ENCODE measurements at places on chromosomes 13 and 19.

DNA sequence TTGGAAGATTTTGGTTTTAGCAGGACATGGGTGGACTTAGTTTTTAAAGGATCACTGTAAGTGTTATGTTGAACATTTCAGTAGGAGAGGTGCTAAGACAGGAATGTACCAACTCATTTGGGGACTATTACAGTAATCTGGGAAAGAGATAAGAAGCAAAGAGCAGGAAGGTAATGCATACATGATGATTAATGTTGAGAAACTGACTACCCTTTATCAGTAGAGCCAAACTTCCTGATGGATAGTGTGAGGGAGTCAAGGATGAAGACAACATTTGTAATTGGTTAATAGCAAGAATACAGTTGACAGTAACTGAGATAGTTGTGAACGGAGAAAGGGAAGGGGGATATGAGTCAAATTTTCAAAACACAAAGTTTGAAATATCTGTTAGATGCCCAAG, 421.9 kb upstream of the PRR20A start:
- no peak for DNase-seq

DNA sequence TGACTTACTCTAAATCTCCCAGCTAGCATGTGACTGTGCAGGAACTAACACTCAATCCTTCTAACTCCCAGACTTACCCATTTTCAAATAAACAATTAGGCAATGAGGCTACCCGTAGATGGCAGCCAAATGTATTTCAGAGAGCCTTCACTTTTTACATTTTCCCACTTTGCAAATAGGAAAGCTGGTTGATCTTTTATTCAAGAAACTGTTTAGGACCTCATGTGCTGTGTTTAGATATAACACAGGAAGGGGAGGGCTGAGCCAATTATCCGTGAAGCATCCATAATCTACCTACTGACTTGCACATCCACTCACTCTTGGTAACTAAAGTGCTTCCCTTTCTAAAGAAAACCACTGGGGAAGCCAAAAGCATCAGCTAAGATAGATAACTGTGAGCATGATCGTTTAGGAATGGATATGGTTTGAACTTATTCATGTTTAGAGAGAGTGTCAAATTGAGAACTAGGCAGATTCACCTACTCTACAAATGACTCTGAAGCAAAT, 33.4 kb downstream of the MBNL2 start:
- DNase-seq = no peak

- DNase-seq = no peak
These were observed 5.0 kb downstream of the NFILZ start for GRCh38 chr19:8635422-8635821.

DNA sequence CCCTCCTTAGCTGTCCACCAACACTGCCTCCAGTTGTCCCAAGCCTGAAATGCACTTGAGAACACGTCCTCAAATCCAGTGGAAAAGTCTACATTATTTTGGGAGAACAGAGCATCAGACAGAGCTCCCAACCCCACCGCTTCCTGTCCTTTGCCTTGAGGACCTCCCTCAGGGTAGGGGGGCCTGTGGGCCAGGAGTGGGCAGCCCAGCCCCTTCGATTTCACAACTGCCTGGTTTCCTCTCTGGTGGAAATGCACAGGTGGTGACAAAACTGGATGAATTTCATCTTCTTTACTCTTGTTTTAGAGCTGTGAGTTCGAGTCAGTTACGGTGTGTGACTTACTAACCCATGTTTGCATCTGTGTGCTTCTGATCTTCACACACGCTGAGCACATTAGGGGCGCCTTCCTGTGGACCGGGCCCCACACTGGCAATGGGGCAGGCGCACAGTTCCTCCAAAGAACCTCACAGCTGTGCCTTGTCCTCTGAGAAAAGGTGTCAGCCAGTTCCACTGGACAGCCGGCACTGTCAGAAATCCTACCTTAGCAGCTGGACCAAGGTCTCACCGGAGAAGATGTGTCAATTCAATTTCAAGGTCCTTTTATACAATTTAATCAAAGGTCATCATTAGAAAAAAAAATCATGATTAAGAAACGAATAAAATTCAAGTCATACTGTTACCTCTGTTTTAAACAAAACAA, 80.2 kb downstream of the IRS2 start:
- no peak for DNase-seq

Data from amygdala (tissue), 56 donors.